A549 treated with CpdA at 1 μM for 4 hours (cell line): ENCODE measurements at places on chromosomes 4 and X. TPM values are rescaled to one million over a fixed set of nuclear protein-coding genes. Genes with fewer than 3 reads are reported as not detected.

Gene SPIN3
- total RNA-seq = 5.7 to 7.9 TPM (median 7.1 TPM) in 5 replicates

Gene SLC34A2
- 0.01 to 0.03 TPM in 2 of 5 replicates, not detected in the others for total RNA-seq

Gene FTSJ1
- total RNA-seq = 68.5 to 74.7 TPM (median 70.1 TPM) in 5 replicates

Gene GRIA2
- not detected in 5 replicates for total RNA-seq

Gene ATP5ME
- total RNA-seq = 349 to 448 TPM (median 380 TPM) in 5 replicates
